ENCODE measurements at places on chromosomes 3 and 15.
A peak's percentile ranks its signal among the peaks of the same experiment; 100 is the strongest.

- DNase-seq: no peak
These were observed 40.8 kb downstream of the SRGAP3 start for GRCh38 chr3:9208605-9209152.

- DNase-seq: no peak
These were observed 6.7 kb upstream of the RNF13 start for GRCh38 chr3:149806171-149806778.

GRCh38 chr15:33636234-33636633 lies 325.5 kb downstream of the RYR3 start:
- no peak for DNase-seq

DNA sequence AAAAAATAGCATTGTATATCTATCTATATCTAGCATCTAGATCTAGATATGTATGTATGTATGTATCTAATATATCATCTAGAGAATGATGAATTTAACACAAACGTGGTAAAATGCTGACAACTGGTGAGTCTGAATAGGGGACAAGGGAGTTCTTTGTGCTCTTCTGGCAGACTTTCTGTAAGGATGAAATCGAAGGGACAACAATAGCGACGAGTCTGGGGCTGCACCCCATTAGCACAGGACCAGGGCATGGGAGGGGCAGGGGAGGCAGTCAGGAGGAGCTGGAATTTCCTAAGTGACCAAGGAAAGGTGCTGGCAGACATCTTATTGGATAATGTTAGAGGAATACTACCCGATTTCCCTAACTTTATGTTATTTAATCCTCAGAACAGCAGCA lies 7.9 kb downstream of the CCR1 start:
- no peak for DNase-seq

DNA sequence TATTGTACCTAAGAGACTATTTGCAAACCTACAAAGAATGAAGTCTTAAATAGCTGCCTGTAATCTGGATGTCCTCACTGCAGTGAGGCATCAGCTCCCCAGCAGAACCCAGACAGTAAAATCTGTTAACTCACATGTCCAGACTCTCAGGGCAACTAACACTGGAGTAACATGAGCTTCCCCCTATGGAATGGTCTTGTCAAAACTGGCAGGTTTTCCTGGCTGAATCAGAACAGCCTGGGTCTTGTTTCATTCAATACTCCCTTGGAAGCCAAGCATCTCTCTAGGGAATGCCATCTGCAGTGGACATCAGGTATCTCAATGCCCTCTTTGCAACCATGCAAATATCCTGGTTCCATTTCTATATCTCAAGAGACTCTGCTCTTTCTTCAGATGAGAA lies 24.4 kb downstream of the PTPN9 start:
- DNase-seq: no peak

GRCh38 chr15:81752546-81752942 lies 293.3 kb downstream of the MEX3B start:
- DNase-seq: no peak

- DNase-seq: no peak
These were observed 33.0 kb downstream of the PTPRG start for GRCh38 chr3:61594144-61594963.

DNA sequence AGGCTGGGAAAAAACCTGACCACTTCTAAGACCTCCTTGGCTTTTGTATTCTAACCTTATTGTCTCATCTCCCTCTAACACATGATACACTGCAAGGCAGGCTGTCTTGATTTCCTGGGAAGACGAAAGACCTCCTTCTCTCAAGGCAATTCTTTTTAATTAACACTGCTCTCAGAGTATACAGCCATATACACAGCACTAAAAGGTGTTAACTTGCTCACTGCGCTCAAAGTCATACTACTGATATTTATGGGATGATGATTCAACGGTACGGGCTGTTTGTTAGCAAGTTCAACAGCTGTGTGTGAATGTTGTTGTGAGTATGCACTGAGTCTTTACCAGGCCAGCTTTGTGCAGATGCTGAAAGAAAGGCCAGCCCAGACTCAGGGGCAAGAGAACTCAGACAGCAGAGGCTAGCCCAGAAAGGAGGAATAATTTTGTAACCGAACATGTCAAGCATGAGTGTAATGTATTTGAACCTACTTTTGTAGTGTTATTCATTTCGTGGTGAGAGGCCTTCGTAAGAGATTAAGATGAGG lies 229.9 kb downstream of the IL5RA start:
- DNase-seq: no peak

DNA sequence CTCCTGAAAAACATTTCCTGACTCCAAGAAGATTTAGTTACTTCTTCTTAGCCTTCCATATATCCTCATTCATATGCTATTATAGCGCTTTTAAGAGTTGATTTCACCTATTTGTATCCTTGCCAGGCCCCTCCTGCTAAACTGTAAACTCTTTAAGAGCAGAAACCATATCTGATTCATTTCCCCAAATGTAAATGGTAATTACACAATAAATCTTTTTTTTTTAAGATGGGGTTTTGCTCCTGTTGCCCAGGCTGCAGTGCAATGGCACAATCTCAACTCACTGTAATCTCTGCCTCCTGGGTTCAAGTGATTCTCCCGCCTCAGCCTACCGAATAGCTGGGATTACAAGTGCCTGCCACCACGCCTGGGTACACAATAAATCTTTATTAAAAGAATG lies 4.5 kb downstream of the DLEC1 start:
- DNase-seq: no peak

DNA sequence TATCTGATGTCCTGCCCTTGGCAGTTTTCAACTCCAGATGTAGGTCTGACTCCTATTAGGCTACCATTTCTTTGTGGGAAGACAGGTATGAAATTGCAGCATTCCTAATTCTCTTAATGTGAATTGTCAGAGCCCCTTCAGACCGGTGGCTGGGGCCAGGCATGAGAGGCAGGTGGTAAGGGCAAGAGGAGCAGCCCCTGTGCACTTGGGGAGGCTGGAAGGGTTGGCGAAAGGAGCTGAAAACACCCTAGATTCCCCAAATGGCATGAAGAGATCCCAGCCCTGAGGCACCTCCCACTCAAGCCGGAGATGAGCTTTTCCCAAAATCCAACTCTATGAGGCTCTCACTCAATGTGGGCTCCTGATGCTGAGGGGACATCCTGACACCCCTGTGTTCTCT lies 453.2 kb downstream of the NR2F2 start:
- no peak for DNase-seq

GRCh38 chr15:99264125-99264524 lies 12.8 kb downstream of the LRRC28 start:
- DNase-seq: no peak

- DNase-seq: no peak
These were observed 171.1 kb upstream of the CCDC54 start for GRCh38 chr3:107206141-107206540.

DNA sequence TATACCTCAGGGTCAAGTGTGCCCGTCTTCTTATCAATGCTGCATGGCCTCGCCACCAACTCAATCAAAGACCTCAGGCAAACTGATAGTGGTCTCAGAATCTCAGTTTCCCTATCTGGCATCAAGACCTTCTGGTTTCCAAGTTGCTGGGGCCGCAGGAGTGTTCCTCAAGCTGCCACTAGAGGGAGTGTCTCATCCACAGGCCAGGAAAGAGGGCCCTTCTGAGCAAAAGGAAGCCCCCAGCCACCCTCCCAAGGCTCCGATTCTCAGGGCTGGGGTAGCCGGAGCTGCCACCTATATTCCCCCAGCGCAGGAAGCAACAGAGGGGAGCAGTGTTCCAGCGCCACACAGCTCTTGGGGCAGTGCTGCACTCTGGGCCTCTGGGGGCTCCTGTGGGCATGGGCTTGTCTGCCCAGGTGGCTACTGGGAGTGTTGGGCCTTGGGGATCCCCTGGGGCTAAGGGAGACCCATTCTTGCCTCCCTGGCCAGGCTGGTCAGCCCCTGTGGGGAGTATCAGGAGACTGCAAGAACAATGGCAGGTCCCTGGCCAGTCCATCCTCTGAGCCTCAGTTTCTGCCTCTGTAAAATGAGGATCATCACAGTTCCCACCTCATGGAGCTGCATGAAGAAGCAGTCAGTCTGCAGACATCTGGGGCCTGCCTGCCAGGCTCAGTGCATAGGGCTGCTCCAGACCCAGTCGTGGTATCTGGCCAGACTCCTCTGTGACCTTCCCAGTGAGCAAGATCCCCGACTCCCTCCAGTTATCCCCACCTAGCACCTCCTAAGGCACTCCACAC lies 23.4 kb upstream of the SEC13 start:
- peak; percentile 33 for DNase-seq

GRCh38 chr15:100159436-100159835 lies 182.3 kb downstream of the ADAMTS17 start:
- DNase-seq: no peak

DNA sequence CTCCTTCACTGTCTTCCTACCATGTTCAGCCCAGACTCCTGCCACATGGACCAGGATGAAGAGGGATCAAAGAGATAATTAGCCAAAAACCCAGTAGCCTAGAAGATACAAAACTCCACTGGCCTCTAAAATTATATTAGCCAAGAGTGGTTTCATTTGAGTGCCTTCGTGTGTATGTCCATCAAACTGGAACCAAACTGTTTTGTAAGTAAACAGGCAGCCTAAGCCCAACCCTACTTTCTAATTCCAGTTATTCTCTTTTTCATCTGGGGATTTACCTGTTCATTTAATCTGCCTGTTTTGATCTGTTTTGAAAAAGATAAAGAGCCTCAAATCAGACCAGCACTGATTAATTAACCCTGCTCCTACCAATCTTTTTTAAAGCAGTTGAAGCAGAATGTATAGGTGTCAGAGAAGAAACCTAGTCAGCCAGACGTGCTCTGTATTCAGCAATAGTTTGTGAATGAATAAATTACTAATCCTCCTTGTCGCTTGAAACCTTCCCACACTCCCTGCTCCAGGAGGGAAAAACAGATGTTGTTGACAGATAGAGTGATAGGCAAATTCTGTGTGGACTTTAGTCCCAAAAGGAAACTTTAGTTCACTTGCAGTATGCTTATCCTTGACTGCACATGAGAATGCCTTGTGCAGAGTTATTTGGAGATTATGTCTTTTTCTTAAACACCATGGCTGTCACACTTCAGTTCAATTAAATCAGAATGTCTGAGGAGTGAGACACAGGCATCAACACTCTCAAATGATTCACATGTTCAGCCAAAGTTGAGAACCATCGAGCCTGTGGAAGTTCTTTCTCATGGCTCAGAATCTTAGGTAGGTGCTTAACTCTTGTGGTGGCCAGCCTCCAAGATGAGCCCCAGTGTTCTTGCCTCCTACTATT lies 55.5 kb upstream of the ZBED2 start:
- no peak for DNase-seq

- no peak for DNase-seq
These were observed 9.9 kb downstream of the CHDH start for GRCh38 chr3:53836084-53836872.

DNA sequence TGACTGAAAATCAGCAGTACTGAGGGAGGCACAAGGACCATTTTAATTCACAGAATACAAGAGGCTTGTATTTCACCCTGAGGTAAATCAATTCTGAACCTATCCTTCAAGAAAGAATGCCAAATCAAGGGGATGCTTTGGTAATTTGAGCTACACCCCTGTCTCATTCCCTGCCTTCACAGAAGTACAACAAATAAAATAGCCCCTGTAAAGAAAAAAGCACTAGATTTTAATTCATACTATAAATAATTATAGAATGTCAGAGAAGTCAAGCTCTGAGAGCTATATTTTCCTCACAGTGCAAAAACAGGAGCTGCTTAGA lies 249.0 kb downstream of the ISL2 start:
- no peak for DNase-seq

DNA sequence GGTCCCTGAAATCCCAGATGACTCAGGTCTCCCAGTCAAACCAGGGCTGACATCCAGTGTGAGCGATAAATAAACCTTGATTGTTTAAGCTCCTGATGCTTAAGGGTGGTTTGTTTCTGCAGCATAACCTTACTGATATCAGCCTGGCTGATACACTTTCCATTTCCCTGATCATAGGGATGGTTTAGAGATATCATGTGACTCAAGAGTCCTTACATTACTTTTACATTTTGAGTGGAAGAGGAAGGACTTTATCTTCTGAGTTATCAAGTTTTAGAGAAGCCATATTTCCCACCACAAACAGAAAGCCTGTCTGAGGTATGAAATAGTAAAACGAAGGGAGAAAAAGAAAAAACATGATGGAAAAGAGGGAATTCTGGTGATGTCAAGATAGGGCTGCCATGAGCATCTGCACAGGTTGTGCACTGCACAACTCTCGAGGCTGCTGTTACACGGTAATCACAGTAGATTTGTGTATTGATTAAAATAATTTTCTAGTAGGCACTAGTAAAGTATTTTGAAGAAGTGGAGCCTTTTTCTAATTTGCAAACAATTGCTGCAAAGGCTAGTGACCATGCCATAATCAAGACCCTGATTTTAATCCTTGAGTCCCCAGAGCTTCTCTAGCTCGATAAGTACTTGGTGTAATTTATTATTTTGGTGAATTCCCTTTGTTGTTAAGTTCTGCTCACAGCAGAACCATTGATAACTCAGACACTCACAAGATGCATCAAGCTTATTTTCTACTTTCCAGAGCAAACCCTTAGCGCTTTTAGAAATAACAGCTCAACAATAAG lies 34.1 kb upstream of the FBLN2 start:
- no peak for DNase-seq

DNA sequence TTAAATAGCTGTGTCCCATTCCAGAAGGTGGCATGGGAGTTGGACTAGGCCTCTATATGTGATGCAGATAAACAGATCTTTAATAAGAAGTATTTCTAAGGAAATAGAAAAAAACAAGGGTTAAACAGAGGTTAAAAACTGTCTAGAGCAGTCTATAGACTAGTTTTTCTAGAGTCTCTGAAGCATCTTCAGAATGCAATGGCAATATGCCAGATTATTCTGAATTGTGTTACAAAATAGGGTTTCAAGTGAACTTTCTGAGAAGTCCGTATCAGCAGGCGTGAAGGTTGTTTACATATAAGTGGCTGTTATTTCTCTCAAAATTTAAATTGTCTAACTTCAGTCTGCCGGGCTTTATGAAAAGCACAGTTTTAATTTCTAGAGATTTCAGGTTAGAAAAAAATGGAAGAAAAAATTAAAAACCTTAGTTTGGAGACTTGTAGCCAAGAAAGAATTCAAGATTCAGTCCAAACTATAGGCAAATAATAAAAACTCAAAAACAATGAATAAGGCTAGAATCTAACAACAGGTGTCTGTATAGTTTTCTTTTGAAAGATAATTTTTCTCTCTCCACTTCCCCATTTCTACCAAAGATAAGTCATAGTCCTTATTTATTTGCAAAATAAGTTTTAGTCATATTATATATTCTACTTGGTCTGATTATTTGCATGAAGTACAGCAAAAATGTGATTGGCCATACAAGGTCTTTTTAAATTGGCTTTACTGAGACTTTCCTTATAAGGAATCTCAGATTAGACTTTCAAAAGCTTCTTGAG lies 55.2 kb downstream of the OSTN start:
- no peak for DNase-seq

- DNase-seq: no peak
These were observed 61.8 kb downstream of the ATP11B start for GRCh38 chr3:182855076-182855475.

All from H1 (cell line).